T47D (cell line): ENCODE measurements at places on chromosomes 7 and 10.

DNA sequence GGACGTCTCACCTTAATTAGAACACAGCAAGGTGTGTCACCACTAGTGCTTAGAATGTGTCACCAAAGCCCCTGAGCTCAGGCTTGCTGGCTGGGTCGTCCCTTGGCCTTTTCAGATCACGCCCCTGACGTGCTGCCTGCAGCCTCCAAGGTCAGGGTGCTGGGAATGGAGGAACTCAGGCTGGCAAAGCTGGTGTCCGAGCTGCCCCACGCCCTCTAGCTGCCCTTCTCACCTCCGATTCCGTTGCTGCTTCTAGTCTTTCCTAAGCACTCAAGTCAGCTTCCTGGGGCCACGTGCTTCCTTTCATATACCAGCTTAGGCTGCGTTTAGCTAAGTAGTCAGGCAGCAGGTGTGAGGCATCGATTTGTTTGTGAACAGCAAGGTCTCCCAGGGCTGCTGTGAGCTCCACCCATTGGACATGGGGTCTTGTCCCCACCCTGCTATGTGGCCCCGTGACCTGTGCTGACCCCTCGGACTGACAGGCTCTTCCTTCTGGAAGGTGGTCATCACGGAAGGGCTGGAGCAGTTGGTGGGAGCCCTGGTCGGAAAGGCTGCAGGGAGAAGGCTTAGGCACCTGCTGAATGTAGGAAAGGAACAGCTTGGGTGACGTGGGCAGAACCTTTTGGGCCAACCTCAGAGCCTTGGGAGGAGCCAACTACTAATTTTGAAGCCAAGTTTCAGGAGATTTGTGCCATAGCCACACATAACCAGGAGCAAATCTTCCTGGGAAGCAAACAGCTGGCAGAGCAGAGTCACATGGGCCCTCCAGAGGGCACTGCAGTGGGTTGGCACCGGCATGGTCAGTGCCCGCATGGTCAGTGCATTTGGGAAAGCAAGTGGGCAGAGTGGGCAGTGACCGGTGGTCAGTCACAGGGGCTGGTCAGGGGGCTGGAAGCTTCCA lies 28.8 kb downstream of the VIPR2 start:
- no peak for DNase-seq

GRCh38 chr10:42866115-42866995 lies 83.8 kb downstream of the BMS1 start:
- DNase-seq: peak; percentile 78

DNA sequence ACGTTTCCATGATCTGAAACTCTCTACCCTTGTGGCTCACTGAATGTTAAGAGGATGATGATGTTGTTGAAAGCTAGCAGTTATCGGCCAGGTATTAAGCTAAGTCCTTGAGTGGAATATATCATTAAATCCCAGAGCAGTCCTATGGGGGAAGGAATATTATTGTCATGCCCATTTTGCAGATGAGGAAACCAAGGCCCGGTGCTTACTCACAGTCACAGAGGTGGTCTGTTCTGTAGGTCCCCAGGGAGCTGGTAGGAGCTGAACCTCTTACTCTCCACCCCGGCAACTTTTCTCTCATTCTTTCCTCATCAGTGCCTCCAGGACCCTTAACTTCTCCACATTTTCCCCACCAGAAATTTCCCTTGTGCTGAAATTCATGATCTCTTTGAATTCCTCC lies 62.6 kb downstream of the ARMC3 start:
- DNase-seq: no peak

DNA sequence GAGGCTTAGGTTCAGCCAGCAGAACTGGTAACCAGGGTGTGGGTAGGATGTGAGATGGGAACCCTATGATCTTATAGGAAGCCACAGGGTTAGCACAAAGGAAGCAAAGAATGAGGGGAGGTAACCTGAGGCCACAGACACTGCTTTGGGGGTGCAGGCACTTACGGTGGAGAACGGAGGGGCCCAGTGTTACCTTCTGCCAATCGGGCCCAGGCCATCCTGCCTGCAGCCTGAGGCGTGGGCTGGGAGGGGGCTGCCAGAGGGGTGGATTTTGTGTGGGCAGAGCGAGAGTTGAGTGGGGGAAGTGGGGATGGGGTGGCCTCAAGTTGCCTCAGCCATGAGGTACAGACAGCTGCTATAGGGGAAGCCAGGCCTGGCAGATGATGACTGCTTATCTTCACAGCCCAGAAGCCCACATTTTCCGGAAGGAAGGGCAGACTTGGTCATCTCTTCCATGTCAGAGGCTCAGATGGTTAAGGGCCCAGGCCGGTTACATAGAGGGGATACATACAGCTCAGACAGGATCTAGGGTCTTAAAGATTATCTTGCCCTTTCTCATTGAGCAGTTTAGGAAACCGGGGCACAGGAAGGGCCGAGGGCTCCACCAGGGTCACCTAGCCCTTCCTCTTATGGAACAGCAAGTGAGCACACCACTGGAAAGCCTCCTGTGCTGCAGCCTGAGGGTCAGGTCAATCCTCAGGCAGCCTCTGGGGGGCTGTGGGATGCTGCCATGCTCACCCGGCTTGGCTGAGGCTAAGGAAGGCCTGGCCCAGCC lies 24.4 kb upstream of the VSIR start:
- DNase-seq: no peak

GRCh38 chr7:102122026-102122425 lies 164.6 kb upstream of the SH2B2 start:
- DNase-seq: no peak

DNA sequence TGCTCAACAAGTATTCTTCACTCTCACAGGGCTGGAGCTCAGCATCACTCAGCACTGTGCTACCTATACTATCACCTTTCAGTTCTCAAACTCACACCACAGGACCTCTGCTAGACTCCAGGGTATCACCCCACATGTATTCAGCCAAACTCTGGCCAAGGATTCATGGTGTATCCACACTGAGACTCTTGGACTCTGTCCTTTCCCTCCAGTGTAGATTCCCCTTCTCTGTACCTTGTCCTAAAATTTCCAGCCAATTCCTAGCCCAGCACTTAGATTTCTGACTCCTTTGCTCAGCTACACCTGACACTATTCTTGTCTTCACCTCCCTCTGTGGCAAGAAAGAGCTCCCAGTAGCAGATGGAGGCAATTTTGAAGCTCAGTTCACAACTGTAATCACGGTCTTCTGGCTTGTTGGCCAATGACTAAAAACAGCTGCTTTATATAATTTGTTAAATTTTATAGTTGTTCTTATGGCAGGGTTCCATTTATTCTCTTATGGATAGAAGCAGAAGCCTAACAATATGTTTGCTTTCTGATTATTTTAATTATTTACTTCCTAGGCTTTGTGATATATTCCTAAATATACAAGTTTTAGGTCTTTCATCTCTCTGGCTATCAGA lies 258.8 kb downstream of the THSD7A start:
- no peak for DNase-seq

DNA sequence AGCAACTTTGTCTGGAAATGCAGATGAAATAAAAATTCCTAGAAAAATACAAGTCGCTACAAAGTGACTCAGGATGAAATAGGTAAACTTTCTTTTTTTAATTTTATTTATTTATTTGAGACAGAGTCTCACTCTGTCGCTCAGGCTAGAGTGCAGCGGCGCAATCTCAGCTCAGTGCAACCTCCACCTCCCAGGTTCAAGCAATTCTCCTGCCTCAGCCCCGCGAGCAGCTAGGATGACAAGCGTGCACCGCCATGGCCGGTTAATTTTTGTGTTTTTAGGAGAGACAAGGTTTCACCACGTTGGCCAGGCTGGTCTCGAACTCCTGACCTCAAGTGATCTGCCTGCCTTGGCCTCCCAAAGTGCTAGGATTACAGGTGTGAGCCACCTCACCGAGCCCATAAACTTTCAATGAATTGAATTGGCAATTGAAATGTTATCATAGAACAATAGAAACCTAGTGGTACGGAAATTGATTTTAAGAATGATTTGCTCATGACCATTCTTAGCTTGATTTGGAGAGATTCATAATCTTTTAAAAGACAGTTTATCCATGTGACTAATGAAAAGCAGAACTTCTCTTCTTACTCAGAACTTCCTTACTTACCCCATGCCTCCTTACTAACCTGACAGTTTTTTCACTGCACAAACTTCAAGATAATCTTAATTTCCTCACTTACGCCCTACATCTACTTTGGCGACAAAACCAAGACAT lies 161.7 kb downstream of the FAM107B start:
- no peak for DNase-seq

DNA sequence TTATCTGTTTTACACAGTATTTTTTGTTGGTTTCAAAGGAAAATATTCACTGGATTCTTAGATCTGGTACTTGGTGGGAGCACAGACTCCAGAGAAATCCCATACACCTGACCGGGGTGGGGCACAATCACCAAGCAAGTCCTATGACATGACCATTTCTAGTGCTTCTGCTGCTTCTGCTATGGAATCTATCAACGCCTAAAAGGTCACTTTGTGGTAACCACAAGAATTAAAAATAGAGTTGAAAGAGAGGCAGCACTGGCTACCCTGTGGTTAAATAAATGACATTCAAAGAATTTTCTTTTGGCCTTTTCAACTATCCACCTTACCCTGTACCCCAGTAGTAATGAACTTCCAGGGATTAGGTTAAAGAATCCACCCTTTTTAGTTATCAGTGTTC lies 329.9 kb upstream of the VWC2 start:
- no peak for DNase-seq

GRCh38 chr10:61016007-61016406 lies 72.0 kb upstream of the RHOBTB1 start:
- DNase-seq: peak; percentile 39

DNA sequence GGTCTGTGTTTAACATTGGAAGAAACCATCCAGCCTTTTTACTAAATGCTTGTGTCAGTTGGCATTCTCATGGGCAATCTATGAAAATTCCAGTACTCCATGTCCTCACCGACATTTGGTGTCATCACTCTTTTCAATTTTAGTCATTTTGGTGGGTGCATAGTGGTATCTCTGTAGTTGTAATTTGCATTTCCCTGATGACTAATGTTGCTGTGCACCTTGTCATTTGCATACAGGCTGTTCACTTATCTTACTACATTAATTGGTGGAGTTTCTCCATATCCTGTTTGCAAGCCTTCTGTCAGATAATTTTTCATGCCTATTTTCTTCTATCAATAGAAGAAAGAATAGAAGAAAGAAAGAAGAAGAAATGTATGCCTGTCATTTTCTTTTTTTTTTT lies 73.7 kb downstream of the PLPP4 start:
- DNase-seq: no peak

- DNase-seq: no peak
These were observed 99.1 kb downstream of the ANK3 start for GRCh38 chr10:60290558-60290957.

DNA sequence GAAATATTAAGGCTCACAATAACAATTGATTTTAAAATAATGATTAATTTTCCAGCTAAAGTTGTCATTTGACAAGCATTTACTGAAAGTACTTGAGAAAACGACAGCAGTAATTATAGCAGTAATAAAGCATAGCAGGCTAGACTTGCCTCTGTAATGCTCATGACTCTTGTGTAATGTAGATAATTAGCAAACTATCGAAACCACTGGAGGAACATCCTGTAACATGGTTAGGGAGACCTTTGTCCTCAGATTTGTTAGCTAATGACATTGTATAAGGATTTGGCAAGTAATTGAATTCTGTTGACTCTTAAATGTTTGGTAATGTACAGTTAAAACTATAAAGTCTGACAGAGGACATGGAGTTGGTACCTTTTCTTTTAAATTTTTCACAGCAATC lies 24.8 kb downstream of the ARL4A start:
- DNase-seq: no peak

GRCh38 chr7:27933671-27934565 lies 194.0 kb downstream of the TAX1BP1 start:
- no peak for DNase-seq

GRCh38 chr10:12777840-12778585 lies 223.5 kb downstream of the CCDC3 start:
- no peak for DNase-seq

DNA sequence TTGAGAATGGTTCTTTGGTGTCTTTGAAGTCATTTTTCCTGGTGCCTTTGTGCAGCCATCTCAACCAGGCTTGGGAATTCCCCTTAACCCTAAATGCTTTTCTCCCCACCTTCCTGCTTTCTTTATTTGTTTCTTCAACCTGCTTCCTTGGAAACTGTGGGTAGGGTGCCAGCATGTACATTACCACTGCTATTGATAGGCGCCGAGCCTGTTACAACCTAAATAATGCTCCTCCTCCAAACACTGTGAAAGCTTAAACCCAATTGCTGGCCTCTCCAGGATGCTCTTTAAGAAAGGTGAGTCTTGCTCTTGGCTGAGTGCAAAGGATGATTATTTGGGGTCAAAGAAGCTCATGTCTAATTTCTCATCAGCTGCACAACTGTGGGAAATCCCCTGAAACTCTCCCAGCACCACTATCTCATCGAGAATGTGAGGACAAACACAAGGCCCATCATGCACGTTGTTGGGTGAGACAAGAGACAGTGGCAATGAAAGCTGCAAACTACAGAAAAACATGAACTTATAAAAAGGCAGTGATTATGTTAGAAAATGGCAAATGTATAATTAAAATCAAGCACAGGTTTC lies 285.5 kb upstream of the IGFBP3 start:
- no peak for DNase-seq

DNA sequence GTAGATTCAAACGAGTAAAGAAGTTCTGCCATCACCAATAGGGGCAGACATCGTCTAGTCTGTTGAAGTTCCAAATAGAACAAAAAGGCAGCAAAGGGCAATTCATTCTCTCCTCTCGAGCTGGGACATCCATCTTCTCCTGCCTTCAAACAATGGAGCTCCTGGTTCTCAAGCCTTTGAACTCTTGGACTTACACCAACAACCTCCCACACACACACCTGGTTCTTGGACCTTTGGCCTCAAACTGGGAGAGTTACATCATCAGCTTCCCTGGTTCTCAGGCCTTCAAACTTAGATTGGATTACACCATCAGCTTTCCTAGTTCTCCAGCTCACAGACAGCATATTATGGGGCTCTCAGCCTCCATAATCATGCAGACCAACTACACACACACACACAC lies 9.8 kb upstream of the GIMAP5 start:
- no peak for DNase-seq

GRCh38 chr7:144641389-144642044 lies 194.3 kb downstream of the TPK1 start:
- DNase-seq: no peak

- no peak for DNase-seq
These were observed 36.7 kb downstream of the WAC start for GRCh38 chr10:28569506-28570159.

DNA sequence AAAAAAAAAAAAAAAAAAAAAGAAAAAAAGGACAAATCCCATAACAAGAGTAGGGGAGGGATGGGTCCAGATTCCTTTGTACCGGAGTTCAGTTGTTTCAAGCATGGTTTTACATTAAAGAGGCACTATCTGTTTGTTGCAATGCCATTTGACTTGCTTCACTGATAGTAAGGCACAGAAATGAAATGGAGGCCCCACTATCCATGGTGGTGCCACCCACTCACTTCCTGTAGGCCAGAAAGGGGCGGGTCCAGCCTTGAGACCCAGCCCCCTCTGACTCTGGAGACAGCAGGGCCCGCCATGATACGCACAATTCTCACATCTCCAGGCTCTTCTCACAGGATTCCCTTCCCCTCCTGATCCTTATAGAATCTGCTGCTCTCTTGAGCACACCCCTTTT lies 100.0 kb downstream of the CLEC2L start:
- no peak for DNase-seq
